ENCODE measurements at places on chromosomes 1 and 21.

GRCh38 chr1:189708674-189709073 is 769.0 kb downstream of the BRINP3 start:
- no peak for DNase-seq

GRCh38 chr1:22228505-22228911 is 85.6 kb upstream of the WNT4 start:
- no peak for DNase-seq

GRCh38 chr1:167588361-167588760 is 34.8 kb upstream of the CREG1 start:
- DNase-seq = no peak

DNA sequence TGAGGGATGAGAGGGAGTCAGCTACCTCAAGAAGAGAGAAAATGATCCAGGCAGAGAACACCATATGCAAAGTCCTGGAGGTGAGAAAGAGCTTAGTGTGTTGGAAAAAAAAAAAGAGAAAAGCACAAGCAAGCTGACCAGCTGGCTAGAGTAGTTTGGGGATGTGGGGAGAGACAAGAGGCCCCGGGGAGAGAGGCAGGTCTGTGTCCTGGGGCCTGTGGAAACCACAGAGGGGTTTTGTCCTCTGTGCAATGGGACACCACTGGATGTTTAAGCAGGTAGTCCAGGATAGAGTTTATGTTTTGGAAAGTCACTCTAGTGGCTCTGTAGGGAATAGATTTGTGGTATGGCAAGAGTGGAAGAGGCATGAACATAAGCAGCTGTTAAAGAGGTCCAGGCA is 14.4 kb upstream of the CHI3L1 start:
- DNase-seq = peak; percentile 45

DNA sequence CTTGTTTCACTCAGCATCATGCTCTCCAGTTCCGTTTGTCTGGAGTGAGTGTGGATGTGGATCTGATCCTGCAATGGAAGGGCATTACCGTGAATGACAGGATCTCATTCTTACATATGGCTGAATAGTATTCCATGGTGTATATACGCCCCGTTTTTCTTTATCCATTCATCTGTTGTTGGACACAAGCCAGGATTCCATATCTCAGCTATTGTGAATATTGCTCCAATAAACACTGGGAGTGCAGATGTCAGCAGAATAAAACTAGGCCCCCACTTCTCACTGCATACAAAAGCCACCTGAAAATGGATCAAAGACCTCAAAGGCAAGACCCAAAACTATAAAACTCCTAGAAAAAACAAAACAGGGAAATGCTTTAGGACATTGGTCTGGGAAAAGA is 120.3 kb upstream of the TMPRSS2 start:
- no peak for DNase-seq
